ENCODE measurements at places on chromosomes 12 and 14. TPM values are rescaled to one million over a fixed set of nuclear protein-coding genes. Genes with fewer than 3 reads are reported as not detected.

GRCh38 chr12:85489194-85489593 is 209.2 kb downstream of the ALX1 start:
- no peak for DNase-seq

DNA sequence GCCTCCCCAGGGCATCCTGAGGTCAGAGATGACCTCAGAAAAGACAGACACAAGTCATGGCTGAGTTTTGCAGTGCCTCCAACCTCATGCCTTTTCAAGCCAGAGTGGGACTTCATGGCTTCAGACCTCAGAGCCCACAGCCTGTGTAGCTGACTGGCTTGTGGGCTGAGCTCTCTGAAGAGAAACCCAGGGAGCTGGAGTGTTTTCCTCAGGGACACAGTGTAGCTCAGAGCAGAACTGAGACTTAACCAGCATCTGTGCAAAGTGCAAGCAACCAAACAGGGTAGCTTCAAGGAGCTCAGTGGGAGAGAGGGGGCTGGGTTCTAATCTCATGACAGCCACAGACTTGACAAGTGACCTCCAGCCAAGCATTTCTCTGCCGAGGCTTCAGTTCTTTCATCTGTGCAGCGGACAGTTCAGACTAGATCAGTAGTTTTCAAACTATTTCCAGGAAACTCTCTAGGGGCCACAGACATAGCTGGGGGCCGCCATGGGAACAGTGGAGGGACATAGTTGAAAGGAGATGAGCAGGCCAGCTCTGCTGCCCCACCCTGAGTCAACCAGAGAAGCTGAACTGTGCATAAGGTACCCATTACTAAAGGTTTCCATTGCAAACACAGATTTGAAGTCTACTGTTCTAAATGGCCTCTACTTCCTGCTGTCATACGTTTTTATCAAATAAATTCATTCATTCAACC is 80.0 kb downstream of the LGMN start:
- DNase-seq: no peak

GRCh38 chr14:97120611-97121031 is 323.4 kb downstream of the VRK1 start:
- DNase-seq: no peak

The SELPLG gene
- 0.47 TPM for total RNA-seq

DNA sequence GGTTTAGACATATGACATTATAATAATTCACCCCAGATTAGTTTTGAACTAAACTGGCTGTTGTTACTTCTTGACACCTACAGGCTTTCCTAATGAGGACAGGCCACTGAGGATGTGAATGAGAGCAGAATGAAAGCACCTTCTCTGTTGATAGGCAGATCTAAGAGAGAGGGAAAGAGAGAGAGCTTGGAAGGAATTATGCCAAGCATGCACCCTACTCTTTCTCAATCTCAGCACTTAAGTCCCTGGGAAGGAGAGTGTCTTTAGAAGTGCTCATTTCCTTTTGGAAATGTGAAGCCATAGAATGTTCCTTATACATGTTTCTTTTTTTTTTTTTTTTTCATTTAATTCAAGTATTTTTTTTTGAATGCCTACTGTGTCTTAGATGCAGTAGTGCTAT is 49.0 kb downstream of the TBC1D15 start:
- DNase-seq: no peak

The SCNN1A gene
- total RNA-seq: 20.3 TPM

DNA sequence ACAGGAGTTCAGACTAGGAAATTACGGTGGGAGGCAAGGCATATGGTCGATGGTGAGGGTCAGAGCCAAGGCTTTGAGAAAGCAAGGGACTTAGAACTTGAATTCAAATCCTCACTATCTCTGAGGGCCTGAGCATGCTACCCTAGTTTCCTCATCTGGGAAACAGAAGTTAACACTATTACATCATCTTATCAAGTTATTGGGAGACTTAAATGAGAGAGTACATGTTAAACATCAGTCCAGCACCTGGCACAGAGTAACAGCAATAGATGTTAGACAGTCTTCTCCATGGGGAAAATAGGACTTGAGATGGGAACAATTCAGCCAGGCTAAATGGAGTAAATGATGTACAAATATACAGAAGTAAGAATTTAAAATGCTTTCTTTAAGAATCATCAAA is 38.5 kb downstream of the SLC38A1 start:
- DNase-seq: no peak

- DNase-seq: no peak
Measured at GRCh38 chr12:66491853-66492252, 187.0 kb downstream of the GRIP1 start.

Measured in mesothelial cell of epicardium (in vitro differentiated cells).